ENCODE measurements at places on chromosomes 5 and 9.

DNA sequence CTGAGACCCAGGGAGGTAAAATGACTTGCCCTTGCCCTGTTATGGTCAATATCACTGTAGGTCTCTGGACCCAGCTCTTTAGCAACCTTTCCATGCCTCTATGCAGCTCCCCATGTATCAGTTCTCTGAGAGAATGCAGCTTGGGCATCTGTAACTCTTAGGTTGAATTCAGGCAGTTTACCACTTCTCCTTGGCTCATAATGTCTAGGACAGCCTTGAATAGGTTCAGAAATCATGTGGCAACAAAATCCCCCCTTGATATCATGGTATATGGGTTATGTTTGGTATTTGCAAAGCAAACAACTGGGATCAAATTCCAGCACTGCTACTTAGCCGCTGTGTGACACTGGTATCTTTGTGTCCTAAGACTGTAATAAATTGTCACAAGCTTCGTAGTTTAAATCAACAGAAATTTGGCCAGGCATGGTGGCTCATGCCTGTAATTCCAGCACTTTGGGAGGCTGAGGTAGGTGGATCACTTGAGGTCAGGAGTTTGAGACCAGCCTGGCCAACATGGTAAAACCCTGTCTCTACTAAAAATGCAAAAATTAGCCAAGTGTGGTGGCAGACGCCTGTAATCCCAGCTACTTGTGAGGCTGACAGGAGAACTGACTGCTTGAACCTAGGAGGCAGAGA is 10.7 kb upstream of the SUB1 start:
- DNase-seq = no peak

GRCh38 chr9:33813712-33814641 is 3.0 kb upstream of the UBE2R2 start:
- DNase-seq = no peak

DNA sequence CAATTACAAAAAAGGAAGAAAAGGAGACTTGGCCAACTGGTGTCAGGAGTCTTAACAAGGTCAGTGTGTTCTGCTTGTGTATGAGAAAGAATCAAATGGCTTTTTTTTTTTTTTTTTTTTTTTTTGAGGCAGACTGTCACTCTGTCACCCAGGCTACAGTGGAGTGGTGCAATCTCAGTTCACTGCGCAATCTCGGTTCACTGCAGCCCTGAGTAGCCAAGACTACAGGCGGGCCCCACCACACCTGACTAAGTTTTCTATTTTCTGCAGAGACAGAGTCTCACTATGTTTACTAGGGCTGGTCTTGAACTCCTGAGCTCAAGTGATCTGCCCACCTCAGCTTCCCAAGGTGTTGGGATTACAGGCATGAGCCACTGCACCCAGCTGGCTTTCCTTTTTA is 3.1 kb upstream of the IL7R start:
- DNase-seq = peak; percentile 41

GRCh38 chr9:82535432-82535998 is 527.4 kb downstream of the RASEF start:
- no peak for DNase-seq

GRCh38 chr5:57346328-57346727 is 136.3 kb downstream of the ACTBL2 start:
- DNase-seq = no peak

- DNase-seq = no peak
Observed at GRCh38 chr5:5025774-5026408, 114.2 kb upstream of the ADAMTS16 start.

DNA sequence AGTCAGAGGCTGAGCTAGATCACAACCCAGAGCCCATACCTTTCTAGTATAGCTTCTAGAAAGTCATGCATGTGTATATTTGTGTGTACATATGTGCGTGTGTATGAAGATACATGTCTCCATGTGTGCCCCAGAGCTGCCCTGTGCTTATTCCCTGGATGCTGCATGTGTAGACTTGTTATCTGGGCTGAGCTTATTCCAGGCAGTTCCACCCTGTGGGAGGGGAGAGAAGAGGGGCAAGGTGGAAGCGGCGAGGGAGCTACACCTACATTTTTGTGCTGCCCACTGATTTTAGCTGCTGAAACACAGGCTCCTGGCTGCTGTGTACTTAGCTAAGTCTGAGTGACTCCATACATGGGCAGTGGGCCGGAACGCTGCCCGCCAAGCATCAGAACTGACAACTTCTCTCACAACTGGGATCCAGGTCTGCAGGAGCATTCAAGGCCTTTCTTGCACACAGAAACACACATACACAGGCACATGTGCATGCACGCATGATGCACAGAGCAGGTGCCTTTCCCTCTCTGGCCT is 38.0 kb upstream of the XPA start:
- DNase-seq = no peak
